ENCODE measurements at places on chromosomes 6 and 20.
A peak's percentile ranks its signal among the peaks of the same experiment; 100 is the strongest.

DNA sequence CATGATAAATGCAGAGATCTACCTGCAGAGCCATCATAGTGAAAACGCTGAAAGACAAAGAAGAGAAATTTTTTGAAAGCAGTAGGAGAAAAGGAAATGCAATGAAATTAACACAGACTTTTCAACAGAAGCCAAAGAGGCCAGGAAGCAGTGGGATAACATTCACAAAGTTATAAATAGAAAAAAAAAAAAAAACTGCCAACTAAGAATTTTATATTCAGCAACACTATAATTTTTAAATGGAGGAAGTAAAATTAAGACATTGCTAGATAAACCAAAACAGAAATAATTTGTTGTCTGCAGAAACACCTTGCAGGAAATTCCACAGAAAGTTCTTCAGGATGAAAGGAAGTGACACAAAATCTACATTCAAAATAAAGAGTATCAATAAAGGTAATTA lies 591.5 kb upstream of the ID4 start:
- DNase-seq: no peak

GRCh38 chr6:106579281-106579680 lies 50.0 kb downstream of the RTN4IP1 start:
- no peak for DNase-seq

- DNase-seq: no peak
These were observed 114.7 kb downstream of the PRIM2 start for GRCh38 chr6:57432157-57432556.

DNA sequence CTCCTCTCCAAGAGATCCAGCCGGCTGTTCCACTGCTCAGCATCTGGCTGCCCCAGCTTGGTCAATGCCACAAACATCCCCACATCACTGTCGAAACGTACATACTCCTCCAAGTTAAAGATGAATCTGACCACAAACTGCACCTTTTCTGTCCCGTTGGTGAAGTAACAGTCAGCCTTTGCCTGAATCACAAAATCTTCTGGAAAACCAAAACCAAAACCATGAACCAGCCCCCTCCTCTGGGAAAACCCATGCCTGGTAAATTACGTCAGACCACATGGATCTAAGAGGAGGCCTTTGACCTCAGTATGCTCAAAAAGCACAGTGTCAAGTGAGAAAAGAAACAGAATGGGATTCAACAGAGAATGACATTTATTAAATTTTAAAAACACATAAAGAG lies 1.7 kb downstream of the HLA-DOB start:
- DNase-seq: no peak

GRCh38 chr6:147341486-147341885 lies 137.3 kb downstream of the STXBP5 start:
- DNase-seq: peak; percentile 14

GRCh38 chr6:42313038-42313437 lies 95.4 kb upstream of the MRPS10 start:
- DNase-seq: no peak

DNA sequence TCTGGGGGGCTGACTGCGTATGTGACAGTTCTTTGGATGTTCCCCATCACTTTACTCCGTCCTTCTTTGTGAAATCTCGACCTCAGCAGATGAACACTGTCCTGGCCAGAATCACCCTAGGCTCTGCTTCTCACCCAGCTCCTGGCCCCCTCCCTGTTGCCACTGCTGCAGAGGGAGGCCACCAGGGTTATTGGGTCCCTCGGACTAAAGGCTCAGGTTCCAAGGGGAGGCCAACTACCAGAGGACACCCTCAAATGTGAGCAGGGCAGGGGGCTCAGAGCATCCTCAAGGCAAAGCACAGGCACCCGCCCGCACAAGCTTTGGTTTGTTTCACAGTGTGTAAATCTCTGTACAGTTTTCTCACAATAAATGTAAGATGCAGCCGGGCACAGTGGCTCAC lies 269.9 kb downstream of the UST start:
- no peak for DNase-seq

DNA sequence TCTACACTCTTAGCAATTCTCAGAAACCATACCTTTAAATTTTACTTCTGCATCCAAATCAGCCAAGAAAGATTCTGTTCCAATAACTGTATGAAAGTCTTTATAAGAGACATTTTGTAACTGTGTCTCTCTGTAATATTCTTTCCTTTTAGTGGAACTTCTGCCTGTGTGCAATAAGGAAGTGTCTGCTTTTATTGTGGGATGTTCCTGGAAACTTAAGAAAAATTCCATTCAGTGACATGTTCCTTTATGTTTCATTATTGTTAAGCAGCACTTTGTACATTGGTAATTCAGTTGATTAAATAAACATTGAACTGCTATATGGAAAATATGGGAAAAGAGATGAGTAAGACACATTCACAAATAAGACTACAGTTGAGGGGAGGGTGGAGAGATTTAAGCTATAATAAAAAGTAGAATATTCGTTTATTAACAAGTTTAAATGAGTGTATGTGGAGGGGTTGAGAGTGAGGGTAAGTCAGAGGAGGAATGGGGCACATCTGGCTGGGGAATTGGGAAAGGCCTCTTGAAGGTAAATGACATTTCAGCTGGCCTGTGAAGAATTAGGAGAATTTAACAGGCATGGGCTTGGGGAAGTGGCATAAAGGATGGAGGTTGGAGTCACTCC lies 11.9 kb downstream of the NUS1 start:
- no peak for DNase-seq

- no peak for DNase-seq
These were observed 122.8 kb upstream of the BEND3 start for GRCh38 chr6:107237992-107238660.

DNA sequence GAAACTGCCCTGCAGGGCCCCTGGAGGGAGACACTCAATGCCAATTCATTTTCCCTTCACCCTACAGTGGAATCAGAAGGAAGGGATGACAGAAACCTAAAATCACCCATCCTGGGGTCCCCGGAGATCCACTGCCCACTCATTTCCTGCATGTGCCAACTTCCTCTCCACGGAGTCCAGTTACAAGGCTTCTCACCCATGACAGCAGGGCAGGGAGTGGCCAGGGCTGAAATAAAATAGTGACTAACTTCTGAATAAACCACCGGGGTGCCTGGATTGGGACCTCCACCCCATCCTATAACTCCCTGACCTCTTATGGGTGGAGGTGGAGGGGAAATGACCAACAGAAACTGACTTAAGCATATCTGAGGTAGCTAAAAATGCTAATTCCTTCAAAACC lies 362.3 kb downstream of the MAFB start:
- no peak for DNase-seq

GRCh38 chr20:46230801-46231282 lies 77.5 kb downstream of the CDH22 start:
- DNase-seq: no peak

- DNase-seq: peak; percentile 58
These were observed 126.8 kb downstream of the IPCEF1 start for GRCh38 chr6:154229786-154230185.

DNA sequence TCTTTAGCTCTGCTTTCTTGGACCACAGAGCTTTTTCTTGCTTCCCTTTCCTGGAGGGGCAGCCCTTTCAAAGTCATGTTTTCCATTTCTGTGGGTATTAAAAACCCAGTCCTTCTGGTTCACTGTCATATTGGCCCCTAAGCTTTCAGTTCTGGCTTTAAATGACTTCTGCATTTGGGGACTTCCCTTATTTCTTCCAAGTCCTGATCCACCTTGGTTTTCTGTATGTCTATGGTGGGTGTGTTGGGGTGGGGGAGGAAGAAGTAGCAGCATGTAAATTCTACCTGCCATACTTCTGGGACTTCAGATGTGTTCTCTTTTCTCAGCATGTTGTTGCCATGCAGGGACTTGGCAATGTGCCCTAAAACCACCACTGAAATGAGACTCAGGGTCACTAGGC lies 77.1 kb upstream of the EMILIN3 start:
- no peak for DNase-seq

- DNase-seq: no peak
These were observed 459.9 kb downstream of the GRIK2 start for GRCh38 chr6:101853231-101854085.

DNA sequence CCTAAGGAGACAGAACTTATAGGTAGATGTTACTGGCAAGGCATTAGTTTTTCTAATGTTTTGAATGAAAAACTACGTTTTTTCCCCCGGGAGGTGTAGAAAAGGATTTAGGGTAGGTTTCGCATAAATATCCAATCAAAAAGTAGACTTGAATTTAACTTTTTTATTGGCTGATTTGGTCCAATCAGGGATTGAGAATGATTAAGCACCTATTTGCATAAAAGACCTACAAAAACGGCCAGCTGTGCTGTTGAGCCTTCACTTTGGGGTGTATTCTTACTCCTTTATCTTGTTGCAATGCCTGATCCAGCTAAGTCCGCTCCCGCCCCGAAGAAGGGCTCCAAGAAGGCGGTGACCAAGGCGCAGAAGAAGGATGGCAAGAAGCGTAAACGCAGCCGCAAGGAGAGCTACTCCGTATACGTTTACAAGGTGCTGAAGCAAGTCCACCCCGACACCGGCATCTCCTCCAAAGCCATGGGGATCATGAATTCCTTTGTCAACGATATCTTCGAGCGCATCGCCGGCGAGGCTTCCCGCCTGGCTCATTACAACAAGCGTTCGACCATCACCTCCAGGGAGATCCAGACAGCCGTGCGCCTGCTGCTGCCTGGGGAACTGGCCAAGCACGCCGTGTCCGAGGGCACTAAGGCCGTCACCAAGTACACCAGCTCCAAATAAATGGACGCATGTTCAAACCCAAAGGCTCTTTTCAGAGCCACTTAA lies 113.5 kb upstream of the BTN3A2 start:
- no peak for DNase-seq

DNA sequence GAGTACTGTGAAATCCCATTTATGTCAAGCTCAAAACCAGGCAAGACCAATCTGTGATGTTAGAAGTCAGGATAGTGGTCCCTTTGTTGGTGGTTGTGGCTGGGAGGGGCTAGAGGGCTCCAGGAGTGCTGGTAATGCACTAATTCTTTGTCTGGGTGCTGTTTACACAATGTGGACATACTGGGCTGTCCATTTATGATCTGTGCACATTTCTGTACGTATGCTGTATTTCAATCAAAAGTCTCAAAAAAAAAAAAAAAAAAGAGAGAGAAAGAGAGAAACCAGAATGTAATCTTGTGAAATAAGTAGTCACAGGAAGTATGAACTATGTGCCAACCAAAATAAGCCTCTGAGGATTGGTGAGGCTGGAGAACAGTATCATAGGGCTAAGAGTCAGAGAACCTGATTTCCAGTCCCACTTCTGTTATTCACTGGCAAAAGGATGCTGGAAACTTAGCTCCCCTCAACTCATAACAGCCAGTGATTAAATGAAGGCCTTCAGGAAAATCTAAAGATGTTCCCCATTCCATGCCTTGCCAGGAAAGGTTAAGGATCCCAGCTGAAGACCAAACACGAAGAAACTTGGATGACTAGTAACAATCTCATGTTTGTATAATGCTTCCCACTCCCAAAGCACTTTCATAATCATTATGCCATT lies 19.6 kb upstream of the TRAM2 start:
- no peak for DNase-seq

GRCh38 chr6:81515562-81516453 lies 236.7 kb downstream of the TENT5A start:
- no peak for DNase-seq

DNA sequence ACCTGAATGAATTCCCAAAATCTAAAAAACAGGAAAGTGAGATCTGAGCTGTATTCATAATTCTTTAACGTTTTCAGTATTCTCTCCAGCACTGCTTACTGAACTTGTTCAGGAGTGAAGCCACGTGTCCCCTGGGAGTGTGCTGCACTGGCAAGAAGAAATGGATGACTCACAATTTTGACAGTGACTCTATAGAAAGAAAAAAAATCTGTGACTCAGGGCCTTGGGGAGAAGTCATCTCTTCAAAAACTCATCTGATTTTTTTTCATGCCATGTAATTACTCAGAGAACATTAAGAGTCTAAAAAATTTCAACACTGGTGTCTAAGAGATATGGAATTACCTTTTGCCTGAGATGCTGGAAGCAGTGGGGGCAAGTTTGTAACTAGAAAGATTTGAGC lies 39.7 kb downstream of the ANKEF1 start:
- no peak for DNase-seq

DNA sequence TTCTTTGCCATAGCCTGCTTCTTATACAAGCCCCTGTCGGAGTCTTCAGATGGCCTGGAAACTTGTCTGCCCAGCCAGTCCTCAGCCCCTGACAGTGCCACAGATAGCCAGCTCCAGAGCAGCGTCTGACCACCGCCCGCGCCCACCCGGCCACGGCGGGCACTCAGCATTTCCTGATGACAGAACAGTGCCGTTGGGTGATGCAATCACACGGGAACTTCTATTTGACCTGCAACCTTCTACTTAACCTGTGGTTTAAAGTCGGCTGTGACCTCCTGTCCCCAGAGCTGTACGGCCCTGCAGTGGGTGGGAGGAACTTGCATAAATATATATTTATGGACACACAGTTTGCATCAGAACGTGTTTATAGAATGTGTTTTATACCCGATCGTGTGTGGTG lies 29.5 kb downstream of the SLCO4A1 start:
- no peak for DNase-seq

DNA sequence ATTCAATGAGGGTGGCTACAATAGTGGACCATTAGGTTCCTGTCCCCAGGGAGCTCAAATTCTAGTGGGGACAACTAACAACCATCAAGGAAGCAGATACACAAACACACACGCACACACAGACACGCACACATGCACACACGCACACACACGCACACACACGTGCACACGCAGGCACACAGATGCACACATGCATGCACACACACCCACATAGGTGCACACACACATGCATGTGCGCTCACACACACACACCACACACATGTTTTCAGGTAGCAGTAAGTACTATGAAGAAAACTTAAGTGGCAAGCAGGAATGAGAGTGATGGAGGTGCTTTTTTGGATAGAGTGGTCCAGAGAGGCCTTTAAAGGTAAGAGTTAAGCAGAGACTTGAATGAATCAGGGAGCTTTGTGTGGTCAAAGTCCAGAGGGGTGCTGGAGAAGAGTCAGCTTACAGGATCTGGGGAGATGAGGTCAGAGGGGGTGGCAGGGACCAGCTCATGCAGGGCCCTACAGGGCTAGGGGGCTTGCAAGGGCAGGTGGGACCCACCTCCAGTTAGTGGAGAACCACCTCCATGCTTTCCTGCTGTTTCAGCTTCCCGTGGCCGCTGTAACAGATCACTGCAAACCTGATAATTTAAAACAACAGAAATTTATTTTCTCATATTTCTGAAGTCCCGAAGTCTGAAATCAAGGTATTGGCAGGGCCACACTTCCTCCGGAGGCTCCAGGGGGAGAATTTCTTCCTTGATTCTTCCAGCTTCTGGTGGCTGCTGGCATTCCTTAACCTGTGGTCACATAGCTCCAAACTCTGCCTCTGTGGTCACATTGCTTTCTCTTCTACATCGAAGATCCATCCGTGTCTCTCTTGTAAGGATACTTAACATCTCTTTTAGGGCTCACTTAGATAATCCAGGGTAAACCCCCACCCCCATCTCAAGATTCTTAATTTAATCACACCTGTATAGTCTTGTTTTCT lies 6.9 kb upstream of the NSFL1C start:
- DNase-seq: no peak

DNA sequence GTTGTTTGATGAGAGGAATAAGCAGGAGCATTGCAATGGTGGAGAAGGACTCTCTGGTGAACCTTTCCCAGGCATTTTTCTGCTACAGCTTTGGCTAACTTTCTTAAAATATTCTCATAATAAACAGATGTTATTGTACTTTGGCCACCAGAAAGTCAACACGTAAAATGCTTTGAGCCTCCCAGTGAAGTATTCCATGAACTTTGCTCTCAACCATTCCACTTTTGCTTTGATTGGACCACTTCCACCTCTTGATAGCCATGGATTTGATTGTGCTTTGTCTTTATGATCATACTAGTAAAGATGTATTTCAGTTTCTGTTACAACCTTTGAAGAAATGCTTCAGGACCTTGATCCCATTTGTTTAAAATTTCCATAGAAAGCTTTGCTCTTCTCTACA lies 241.1 kb downstream of the TENT5A start:
- DNase-seq: no peak
